CD4-positive, alpha-beta T cell treated with Interleukin-17A for 4 hours (primary cell): ENCODE measurements at places on chromosomes 4 and X.

- DNase-seq: no peak
Measured at GRCh38 chr4:139246166-139246565, 33.9 kb downstream of the MGARP start.

DNA sequence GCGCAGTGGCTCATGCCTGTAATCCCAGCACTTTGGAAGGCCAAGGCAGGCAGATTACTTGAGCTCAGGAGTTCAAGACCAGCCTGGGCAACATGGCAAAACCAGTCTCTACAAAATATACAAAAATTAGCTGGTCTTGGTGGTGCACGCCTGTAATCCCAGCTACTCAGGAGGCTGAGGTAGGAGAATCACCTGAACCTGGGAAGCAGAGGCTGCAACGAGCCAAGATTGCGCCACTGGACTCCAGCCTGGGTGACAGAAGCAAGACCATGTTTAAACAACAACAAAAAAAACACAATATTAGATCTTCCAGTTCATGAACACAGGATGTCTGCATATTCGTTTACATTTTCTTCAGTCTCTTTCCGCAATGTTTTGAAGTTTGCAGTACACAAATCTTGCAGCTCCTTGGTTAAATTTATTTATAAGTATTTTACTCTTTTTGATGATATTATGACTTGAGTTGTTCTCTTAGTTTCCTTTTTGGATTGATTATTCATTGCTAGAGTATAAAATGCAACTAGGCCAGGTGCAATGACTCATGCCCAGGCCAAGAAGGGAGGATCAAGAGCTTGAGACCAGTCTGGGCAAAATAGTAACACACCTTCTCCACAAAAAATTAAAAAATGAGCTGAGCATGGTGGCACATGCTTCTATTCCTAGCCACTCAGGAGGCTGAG lies 30.4 kb upstream of the ABCG2 start:
- DNase-seq: no peak

DNA sequence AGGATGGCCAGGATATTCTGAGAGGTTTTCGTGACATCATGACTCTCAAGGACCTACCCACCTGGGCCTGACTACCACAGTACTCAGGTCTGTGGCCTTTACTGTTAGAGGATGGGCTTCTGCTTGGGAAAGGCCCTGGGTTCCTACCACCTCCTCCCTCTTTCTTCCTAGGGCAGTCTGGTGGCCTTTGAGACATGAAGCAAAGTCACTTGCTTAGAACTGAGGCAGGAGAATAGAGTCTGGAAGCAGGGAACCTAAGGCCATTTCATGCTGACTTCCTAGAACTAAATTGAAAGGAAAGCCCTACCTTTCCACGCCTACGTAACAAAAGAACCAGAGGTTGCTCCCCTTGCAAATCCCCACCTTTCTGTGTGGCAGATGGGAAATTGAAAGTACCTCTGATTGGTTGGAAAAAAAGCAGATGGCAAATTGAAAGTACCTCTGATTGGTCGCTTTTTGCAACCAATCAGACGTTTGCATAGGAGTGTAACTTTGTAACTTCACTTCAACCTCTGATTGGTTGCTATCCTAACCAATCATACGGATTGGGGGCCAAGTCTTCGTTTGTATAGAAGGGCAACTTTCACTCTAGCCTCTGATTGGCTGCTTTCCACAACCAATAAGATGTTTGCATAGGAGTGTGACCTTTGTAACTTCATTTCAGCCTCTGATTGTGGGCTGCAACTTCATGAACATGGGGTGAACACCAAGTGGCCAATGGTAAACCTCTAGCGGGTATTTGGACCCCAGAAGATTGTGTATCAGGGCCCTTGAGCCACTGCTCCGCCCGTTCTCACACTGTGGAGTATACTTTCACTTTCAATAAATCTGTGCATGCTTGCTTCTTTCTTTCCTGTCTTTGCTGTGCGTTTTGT lies 9.9 kb upstream of the AKAP14 start:
- DNase-seq: no peak

DNA sequence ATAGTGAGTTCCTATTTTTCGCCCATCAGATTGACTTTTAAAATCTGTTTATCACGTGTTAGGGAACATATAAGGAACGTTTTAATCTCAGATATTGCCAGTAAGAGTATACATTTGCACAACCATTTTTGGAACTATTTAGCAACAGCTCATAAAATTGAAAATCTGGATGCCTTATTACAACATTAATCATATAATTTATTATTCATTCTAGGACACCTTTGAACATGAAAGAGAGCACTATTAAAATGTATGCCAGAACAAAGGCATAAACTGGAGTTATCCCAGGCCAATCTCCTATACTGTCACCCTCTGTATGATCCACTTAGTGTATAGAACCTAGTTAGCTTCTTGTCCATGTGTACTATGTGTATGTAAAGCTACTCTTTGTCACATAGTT lies 579.0 kb upstream of the MAGEB2 start:
- no peak for DNase-seq

DNA sequence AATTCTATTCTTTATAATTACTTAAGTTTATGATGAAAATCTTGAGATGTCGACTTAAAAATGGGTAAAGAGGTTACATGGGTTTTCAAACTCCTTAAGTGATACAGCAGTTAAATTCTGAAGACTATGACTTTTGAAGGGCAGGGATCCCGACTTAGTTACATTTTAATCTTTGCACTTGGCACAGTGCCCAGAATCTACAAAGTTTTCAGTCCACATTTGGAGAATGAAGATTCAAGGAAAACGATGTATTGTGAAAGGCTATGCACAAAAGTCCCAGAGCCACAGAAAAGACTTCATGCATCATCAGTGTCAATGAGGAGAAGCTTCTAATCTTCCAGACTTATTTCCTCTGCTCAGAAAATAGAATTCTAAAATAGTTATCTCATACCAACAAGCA lies 36.3 kb upstream of the GRPR start:
- DNase-seq: no peak

DNA sequence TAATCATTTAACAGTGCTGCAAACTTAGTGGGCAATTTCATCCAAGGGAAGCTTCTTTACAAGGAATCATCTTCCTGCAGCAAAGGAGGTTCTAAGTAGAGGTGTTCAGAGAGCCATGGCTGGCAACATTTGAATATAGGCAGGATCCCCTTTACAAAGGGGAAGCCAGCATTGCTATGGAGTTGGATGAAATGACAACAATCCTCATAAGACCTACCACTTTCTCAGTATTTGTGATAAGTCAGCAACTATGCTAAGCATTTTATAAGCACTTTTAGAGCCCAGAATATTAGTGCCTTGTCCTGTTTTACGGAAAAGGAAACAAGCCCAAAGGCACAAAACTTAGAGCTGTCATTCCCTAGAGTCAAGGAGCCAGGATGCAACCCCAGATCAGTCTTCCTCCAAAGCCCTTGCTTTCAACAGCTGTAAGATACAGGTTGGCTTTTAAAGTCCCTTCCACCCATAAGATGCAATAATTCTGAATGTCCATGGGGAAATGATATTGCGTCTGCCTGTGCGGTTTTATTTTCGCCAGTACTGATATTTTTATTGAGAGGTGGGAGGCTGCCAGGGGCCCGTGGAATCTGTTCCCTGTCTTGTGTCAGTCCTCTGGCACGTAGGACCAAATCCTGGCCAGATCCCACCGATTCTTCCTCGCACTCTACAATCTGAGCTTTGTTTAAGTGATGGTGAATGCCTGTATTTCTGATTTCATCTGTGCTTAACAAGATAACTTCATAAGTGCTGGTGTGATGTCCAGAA lies 59.1 kb downstream of the SMIM20 start:
- no peak for DNase-seq

DNA sequence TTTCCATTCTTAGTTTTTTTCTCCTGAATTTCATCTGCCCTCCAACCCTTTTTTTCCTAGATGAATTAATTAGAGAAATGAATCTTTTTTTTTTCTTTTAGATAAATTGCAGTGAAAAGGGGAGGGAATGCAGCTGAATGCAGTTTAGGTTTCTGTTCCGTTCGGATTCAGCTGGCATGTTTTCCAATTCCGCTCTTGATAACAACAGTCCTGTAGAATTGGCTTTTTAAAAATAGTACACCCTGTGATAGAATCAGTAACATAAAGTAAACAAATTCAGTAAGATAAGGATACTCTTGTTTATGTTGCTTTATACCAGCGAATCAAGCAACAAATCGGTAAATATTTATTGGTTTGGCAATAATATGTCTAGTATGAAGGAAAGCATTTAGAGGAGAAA lies 103.5 kb downstream of the UNC5C start:
- DNase-seq: no peak

DNA sequence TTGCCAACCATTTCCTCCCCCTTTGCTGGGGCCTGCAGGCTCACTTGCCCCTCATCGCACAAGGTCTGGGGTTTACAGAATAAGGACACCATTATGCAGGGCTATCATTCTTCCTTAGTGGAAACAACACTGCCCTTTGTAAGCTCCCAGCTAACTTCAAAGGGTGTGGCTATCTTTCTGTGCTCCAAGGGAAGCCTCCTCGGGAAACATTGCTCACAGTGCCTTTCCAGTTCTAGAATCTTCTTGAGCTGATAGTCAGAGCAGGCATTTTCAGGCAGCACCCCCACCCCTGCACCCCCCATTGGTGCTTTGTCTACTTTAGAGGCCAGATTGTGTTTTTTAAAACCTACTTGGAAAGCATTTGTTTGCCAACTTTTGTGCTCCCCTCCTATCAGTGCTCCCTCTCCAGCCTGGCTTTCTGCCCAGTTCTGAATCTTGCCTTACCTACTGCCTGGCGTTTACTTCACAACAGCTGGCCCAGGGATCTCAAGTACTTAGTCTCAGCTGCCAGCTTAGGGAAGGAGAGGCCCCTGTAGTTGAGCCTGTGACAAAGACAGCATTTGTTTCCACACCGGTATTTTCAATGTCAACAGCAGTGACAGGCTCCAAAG lies 53.5 kb downstream of the PLAC1 start:
- no peak for DNase-seq

DNA sequence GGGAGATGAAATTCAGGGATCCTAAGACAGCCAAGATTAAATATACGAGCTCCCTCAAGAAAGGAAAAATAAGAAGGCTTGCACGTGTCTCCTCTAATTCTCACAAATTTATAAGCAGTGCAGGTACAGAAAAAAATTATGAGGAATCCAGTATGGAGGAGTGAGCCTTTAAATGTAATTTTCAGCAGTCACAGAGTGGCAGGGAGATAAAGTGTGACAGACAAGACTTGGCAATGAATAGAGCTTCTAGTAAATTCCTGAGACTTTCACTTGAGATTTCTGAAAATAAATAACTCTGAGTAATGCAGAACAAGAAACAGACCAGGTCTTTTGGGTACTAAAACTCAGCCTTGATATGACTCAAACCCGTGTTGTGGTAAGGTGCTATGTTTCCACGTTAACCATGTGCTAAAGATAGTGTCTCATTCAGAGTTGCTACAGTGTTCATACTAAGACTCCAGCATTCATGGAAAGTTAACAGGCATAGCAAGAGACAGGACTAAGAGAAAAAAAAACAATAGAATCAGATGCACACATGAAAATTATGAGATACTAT lies 119.8 kb downstream of the SPOCK3 start:
- DNase-seq: no peak

DNA sequence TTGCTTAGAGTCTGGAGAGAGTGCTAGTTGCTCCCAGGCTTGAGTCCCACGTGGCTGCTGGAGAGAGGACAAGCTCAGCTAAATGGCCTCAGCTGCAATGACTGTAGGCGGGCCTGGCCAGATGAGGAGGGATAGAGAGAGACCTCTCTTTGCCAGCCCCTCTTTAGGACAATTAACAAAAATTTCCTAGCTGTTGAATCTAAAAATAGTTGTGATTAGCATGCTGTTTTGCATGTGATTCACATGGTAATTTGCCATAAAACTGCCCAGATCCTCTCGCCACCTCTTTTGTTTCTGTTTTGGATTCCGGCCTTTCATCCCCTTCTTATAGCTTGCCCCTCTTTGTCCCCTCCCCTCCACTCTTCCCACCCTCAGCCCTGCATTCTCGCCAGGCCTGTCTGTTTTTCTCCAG lies 28.9 kb upstream of the PRPS1 start:
- no peak for DNase-seq

GRCh38 chr4:109944591-109944990 lies 31.9 kb downstream of the EGF start:
- DNase-seq: no peak
